ENCODE measurements at places on chromosomes 13 and 19. TPM values are rescaled to one million over a fixed set of nuclear protein-coding genes. Genes with fewer than 3 reads are reported as not detected.

GRCh38 chr19:48986211-48986610 is 6.9 kb downstream of the GYS1 start:
- no peak for DNase-seq

- DNase-seq: no peak
These were observed 8.7 kb downstream of the URAD start for GRCh38 chr13:27979765-27980279.

GRCh38 chr13:49311816-49312215 is 64.1 kb downstream of the CDADC1 start:
- no peak for DNase-seq

- no peak for DNase-seq
These were observed 32.8 kb downstream of the IGFL2 start for GRCh38 chr19:46180701-46181387.

The ZNF132 gene
- 0.89 TPM for polyA plus RNA-seq

GRCh38 chr19:55097864-55098715 is 19.3 kb downstream of the PPP1R12C start:
- no peak for DNase-seq

- no peak for DNase-seq
These were observed 180.3 kb upstream of the ZNF507 start for GRCh38 chr19:32165141-32165540.

GRCh38 chr13:38210928-38211596 is 138.6 kb upstream of the UFM1 start:
- no peak for DNase-seq

DNA sequence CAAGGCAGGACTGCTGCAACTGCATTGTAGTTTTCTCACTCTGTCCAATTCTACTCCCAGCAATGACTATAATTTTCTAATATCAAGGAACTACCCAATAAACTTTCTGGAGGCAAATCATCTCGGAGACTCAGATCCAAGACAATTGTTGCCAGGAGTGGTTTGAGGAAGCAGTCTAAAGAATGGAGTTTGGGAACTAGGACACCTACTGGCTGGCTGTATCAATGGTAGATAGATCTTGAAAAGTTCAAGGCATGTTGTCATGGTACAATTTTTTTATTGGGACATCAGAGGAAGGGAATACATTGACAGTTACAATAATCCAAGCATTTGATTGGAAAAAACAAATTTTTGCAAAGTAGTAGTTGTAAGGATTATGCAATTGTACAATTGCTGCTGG is 648.3 kb upstream of the SLITRK6 start:
- no peak for DNase-seq

The POLRMT gene
- polyA plus RNA-seq: 93.0 TPM

The SYNGR4 gene
- 0.41 TPM for polyA plus RNA-seq

Data from H1 (cell line).